Fibroblast of skin of right biceps (primary cell): ENCODE measurements at places on chromosomes 3 and 15.

GRCh38 chr3:148906667-148907066, 41.6 kb downstream of the CPA3 start:
- peak; percentile 34 for DNase-seq

DNA sequence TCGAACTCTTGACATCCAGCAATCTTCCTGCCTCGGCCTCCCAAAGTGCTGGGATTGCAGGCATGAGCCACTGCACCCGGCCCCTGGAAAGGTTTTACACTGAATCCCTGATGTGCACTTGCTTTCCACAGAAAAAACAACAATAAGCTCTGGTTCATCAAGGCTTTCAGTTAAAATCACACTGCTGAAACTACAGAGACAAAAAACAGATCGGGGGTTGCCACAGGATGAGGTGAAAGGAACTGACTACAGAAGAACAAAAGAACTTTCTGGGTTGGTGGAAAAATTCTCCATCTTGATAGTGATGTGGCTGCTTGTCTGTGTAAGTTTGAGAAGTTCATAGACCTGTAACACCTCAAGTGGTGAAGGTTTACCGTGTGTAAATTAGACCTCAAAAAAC, 2.9 kb downstream of the RAB43 start:
- no peak for DNase-seq

- peak; percentile 50 for DNase-seq
These were observed 42.9 kb downstream of the PLCH1 start for GRCh38 chr3:155701882-155702465.

DNA sequence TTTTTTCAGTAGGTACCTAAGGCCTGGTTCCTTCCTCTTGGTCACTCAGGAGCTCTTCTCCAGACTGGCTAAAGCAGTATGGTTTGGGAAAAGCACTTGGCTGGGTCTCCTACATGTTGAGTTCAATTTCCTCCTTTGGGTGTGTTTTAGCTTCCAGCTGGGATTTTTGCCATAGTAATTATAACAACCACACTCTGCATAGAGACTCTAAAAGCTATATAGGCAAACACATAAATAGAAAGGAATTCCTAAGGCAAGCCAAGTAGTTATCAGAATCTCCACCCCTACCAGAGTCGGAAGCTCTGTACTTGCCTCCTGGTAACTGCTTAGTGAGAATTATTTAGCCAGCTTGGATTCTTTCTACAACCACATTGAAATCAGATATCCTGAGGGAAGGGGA, 48.6 kb downstream of the FOXL2 start:
- peak; percentile 67 for DNase-seq

GRCh38 chr15:53223815-53224214, 433.7 kb upstream of the ONECUT1 start:
- DNase-seq = no peak

GRCh38 chr3:72082776-72083462, 298.0 kb upstream of the PROK2 start:
- no peak for DNase-seq

DNA sequence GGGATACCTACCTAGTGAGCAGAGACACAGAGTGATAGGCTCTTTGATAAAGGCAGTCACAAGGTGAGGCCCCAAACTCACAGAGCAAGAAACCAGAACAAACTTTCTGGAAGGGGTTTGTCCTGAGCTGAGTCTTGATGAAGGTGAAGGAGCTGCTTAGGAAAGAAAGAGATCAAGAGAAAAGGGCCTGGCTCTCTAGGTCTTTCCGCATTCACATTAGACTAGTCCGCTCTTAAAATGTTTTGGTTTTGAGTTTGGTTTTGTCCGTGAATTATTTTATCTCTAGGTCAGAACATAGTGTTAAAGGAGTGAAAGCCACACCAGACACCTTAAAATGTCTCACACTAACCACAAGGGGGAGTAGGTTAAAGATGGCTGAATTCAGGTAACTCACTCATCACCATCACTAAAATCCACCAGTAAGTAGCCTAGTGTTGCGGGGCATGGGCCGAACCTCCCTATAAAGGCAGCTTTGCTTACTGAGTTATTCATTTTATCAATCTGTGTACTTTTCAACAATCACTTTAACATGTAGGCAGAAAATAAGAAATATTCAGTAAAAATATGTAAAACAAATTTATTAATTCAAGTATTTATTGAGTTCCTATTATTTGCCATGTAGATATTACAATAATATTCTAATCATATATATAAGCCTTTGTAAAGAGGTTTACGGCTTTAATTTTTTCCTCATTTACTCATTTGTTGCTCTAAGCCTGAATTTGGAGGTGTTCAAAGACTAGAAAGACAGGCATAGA, 121.5 kb upstream of the TSC22D2 start:
- peak; percentile 55 for DNase-seq

- DNase-seq = peak; percentile 39
These were observed 95.7 kb downstream of the CD47 start for GRCh38 chr3:107994956-107995715.
